ENCODE measurements at places on chromosomes 7 and 10.

- DNase-seq = no peak
Observed at GRCh38 chr7:82209179-82209747, 234.3 kb downstream of the CACNA2D1 start.

- DNase-seq = no peak
Observed at GRCh38 chr10:100972904-100973535, 3.7 kb downstream of the SEMA4G start.

- no peak for DNase-seq
Observed at GRCh38 chr10:78774999-78775711, 293.6 kb upstream of the ZMIZ1 start.

- no peak for DNase-seq
Observed at GRCh38 chr7:68537051-68537773, 1061.1 kb upstream of the AUTS2 start.

GRCh38 chr7:70506434-70506833, 625.5 kb upstream of the GALNT17 start:
- no peak for DNase-seq

GRCh38 chr10:86965986-86966654, 2.2 kb upstream of the ADIRF start:
- DNase-seq = no peak

DNA sequence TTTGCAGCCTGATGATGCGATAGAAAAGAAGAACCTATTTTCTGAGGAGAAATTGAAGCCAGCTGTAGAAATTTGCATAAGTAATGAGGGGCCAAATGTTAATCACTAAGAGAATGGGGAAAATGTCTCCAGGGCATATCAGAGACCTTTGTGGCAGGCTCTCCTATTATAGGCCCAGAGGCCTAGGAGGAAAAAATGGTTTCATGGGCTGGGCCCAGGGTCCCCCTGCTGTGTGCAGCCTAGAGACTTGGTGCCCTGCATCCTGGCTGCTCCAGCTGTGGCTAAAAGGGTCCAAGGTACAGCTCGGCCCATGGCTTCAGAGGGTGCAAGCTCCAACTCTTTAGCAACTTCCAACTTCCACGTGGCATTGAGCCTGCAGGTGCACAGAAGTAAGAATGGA, 123.4 kb downstream of the STK31 start:
- DNase-seq = no peak

GRCh38 chr7:158016180-158017097, 571.2 kb downstream of the PTPRN2 start:
- no peak for DNase-seq

DNA sequence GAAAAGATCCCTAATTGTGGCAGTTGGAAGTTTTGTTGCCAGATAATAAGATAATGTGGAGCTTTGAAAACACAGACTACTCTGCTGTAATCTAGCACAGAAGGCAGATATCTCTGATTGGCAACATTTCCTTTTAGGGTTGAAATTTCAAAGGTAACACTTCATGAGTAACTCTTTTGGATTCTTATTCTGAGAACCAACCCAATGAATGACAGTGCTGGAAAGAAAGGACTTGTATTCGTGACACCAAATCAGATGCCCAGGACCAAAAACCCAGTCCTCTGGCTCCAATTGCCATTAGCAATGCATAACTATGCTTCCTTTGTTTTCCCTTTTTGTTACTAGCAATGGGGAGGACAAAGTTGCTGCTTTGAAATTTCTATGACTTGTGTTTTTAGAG, 41.0 kb upstream of the ELMO1 start:
- no peak for DNase-seq

GRCh38 chr7:141617280-141617679, 66.1 kb downstream of the AGK start:
- DNase-seq = no peak

DNA sequence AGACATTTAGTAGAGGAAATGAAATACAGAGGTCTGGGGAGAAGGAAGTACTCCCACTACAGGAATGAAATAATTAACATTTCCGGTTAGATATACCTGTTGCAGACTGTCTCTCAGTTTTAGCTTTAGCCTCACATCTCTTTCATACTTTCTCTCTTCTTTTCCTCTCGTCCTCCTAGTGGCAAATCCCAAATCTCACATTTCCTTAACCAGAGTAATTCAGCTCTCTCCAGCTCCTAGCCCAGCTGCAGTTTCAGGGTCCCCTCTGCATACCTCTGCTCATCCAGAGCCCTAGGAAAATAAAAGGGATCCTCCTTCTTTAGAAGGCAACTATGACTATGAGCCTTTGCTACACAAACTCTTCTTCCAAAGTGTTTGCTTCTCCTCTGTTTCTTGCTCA, 643.2 kb downstream of the PHTF2 start:
- no peak for DNase-seq

- DNase-seq = no peak
Observed at GRCh38 chr10:120508966-120509365, 51.9 kb downstream of the PLPP4 start.

- peak; percentile 62 for DNase-seq
Observed at GRCh38 chr10:73590881-73591799, at the start of gene USP54. Gene USP54 (minus strand): TSS chr10:73591342. CDS start chr10:73575658, 15,684 bp downstream.

GRCh38 chr7:52285689-52286088, 749.7 kb upstream of the POM121L12 start:
- no peak for DNase-seq

DNA sequence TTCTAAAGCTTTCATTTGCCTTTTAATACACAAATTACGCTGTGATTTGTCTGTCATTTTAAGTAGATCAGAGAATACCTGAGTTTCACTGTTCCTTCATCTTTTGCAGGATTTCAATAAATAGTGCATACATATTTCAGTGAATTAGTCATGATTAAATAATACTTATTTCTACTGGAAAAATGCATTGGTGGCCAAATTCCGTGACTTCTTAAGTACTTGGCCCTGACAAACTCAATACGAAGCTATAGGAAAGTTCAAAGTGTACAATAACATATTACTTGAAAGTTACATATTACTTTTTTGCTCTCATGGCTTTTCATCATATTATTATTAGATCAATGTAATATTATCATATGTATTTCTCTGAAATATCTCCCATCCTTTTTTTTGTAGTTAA, 16.1 kb upstream of the PLXDC2 start:
- DNase-seq = no peak

DNA sequence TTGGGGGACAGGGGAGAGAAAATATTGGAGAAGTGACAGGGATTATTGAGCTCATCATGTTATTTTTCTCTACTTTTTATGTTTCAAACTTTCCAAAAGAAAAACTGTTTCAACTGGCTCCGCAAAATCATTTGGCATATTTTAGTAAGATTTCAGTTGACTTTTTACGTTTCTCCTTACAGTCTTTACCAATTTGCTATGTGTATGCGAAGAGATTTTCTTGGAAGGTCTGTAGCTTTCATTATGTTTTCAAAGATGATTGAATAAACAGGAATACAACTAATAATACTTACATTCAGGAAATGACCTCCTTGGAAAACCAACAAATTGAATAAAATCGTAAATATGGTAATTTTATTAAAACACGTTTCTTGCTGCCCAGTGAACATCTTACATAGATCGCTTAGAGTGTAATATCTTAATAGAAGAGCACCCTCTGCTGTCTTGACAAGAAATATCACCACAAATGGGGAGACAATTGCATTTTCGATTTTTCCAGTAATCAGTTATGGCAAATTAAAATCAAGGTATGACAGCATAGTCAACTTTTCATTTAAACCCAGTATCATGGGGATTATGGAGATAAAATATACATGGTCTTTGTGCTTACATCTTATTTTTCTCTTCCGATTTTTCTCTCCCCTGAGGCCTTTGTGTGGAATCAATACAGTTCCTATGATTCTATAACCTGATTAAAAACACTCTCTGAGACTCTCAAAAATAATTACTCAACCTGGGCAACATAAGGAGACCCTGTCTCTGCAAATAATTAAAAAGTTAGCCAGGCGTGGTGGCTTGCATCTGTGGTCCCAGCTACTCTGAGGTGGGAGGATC, 43.1 kb downstream of the MBL2 start:
- DNase-seq = peak; percentile 64

GRCh38 chr7:106279425-106280197, 5.2 kb downstream of the NAMPT start:
- DNase-seq = peak; percentile 28

DNA sequence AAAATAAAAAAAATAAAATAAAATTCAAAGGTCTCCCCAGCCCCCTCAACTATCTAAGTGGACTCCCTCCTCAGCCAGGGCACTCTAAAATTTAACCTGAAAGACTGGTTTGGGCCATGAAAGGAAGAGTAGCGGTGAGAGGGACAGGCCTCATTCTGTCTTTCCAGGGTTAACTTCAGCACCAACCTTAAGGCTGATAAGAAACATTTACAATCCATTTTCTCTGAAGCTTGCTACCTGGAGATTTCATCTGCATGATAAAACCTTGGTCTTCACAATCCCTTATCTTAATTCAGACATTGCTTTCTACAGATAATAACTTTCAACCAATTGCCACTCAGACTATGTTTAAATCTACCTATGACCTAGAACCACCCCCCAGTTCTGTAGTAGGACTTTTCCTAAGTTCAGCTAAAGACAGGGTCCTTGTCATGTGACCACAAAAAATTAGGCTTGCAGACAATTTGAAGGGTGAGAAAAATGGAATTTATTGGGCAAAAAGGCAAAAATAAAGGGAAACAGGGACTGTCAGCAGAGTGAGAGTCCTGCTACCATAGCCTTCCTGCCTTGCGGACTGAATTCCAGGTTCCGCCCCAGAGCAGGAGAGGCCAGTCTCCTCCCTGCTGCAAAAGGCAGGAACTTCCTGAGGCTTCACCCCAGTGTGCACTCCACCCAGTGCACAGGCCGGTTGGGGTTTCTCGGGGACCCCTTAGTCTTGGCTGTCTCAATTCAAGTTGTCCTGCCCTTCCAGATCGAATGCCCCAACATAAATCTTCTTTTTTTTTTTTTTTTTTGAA, 26.0 kb downstream of the AGK start:
- DNase-seq = no peak

- DNase-seq = no peak
Observed at GRCh38 chr7:35723011-35723410, 28.1 kb upstream of the HERPUD2 start.

DNA sequence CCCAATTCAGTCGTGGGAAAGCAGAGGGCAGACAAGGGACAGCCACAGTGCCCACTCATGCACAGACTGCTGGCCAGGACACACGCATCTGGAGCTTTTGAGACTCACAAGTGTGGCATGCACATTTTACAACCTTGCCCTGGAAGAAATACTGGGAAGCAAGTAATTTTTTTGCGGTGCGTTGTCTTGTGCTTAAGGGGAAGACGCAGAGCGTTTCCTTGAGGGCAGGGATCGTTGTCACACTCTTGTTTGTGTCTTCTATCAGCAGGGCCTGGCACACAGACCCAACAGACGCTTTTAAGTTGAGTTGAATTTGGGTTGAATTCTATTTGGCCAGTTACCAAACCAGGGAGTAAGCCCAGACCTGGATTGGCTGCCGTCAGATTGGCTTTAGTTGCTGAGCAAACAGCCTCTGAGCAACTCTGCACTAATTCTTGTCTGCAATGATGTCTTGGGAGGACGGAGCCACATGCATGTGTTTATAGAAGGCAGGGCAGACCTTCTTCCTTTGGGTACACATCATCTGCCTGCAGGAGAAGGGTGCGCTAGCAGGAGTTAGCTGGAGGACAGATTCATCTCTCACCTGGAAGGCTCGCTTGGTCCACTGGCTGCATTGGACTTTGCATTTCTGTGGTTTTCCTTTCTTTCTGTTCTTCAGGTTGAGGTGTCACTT, 38.4 kb downstream of the IL2RA start:
- DNase-seq = no peak

DNA sequence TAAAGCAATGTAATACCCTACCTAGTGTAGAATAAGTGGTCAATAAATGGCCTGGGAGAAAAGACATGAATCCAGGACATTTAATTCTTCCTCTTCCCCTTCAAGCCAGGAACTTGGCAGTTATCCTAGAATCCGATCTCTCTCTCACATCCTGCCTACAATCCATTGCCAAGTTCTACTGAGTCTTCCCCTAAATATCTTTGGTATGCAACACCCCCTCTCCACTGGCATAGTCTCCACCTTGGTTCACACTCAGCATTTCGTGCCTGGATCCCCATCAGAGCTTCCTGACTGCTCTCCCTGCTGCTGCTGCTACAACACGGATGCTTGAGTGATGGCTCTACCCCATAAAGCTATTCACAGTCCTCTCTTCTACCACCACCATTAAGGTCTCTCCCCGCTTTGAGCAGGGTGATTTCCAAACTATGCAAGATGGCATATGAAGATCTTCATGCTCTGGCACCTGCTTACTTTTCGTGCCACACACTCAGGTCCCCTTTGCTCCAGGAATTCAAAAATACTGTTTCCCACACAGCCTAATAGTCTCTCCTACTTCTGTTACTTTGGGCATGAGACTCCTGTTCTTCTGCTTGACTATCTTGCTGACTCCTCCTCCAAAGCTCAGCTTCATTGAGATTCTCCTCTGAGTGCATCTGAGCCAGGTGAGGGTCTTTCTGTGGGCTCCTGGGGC, 4.8 kb downstream of the ANK3 start:
- DNase-seq = no peak

GRCh38 chr7:139855498-139856270, 26.6 kb downstream of the TBXAS1 start:
- peak; percentile 83 for DNase-seq

- no peak for DNase-seq
Observed at GRCh38 chr10:117257721-117258120, 16.8 kb downstream of the SLC18A2 start.

DNA sequence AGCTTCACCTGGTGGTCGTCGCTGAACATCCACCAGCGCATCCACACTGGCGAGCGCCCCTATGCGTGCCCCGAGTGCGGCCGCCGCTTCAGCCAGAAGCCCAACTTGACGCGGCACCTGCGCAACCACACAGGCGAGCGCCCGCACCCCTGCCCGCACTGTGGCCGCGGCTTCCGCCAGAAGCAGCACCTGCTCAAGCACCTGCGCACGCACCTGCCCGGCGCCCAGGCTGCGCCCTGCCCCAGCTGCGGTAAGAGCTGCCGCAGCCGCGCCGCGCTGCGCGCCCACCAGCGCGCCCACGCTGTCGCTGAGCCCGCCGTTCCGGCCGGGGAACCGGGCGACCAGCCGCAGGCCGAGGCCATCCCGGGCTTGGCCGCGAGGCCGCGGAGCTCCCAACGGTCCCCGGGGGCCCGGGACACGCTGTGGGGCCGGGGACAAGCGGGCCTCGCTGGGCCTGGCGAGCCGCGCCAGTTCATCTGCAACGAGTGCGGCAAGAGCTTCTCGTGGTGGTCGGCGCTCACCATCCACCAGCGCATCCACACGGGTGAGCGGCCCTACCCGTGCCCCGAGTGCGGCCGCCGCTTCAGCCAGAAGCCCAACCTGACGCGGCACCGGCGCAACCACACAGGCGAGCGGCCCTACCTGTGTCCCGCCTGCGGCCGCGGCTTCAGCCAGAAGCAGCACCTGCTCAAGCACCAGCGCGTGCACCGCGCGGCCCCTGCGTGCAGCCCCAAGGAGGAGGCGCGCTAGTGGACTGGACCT, 18.4 kb downstream of the ZNF775 start:
- DNase-seq = no peak
